ENCODE measurements at places on chromosomes 2 and 18.

DNA sequence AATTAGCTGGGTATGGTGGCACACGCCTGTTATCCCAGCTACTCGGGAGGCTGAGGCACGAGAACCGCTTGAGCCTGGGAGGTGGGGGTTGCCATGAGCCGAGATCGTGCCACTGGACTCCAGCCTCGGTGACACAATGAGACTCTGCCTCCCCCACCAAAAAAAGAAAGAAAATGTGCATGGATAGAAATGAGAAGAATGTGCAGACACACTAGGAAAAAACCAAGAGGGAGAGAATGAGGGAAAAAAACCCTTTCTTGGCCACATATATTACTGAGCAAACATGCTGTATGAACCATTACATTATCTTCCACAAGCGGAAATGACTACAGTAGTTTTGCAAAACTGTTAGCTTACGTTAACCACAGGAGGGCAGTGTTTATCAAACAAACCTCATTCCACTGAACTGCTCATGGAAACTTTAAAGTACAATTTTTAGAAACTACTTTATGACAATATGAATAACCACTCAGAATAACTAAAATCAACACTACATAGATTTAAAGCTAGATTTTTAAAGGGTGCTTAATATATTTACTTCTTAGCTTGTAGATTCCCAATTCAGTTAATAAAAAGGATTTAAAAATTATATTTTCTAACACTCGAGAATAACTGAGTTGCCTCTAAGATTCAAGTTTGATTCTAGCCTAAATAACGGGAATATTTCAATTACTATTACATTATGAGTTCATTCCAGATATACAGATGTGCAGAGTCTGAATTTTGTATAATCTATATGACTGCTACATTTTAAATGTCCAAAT, 26.4 kb downstream of the ASXL2 start:
- peak; percentile 35 for DNase-seq

DNA sequence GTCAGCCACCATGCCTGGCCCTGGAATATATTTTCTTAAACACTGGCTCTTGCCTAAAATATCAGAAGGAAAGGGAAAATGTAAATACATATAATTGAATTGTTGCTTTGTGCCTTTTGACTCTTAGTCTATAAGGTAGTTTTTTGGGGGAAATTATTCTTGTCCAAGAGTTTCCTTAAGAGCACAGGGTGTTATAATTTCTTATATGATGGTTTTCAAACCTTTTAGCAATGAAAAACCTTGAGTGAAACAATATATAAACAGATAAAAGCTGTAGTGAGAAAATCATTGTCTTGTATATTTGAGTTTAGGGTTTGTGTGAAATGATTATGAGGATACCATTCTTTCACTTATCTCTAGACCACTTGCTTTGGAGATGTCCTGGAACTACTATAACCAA, 40.2 kb downstream of the DDX1 start:
- no peak for DNase-seq

GRCh38 chr2:26623541-26624495, 17.3 kb downstream of the CIB4 start:
- DNase-seq = no peak

- no peak for DNase-seq
Observed at GRCh38 chr18:48790226-48790863, 160.4 kb downstream of the SMAD7 start.

DNA sequence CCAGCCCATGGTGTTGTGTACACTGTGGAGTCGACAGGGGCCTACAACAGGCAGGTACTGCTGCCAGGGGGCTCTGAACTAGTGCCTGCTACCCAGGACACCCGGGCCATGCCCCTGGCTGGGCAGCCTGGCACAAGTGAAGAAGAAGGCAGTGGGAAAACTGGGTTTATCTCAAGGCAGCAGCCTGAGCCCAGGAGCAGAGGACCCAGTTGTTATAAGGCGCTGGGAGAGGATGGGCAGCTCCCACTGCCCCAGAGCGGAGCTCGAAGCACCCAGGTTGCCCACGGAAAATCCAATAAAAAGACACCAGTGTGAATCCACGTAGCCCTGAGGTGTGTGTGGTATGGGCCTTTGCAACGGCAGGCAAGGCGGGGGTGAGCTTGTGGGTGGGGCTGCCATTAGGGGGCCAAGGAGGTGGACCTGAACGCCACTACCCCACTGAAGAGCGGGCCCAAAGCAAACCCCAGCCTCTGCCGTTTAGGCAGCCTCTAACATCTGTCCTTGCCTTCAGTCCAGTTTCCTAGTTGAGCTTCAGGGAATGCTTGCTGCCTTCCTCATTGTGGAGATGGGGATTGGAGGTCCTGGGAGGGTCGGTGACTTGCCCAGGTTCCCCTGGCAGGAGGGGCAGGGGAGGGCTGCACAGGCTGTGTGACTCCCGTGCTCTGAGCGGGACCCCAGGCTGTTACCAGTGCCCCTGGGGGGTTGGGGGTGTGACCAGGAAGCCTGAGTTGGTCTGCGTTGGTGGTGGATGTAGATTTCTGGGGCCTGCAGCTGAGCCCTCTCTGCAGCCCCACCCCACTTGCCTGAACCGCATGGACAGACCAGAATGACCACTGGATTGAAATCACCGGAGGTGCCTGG, 16.0 kb downstream of the ARID5A start:
- DNase-seq = no peak

GRCh38 chr2:8002765-8003393, 679.0 kb upstream of the ID2 start:
- peak; percentile 24 for DNase-seq

DNA sequence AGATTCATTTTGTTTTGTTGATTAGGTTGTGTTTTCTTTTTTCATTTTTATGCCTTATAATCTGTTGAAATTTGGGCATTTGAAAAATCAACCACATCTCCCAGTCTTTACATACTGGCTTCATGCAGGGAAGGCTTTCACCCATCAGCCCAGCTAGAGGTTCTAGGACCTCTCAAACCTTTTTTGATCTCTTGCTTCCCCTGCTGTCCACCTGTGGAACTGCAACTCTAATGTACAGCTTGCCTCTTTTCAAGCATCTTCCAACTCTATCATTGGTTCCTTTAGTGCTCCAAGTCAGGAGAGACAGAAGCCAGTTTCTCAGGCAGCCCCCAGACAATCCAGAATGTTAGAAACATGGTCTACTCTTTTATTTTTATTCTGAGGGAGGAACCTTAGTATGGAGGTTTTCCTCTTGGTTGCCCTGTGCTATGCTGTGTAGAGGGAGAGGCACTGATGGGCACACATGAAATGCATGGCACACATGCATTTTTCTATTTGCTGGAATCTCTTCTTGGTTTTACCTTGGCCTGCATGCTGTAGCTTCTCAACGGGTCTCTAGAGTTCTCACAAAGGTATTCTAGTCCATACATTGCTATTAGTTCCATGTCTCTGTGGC, 107.2 kb upstream of the L3MBTL4 start:
- no peak for DNase-seq

- DNase-seq = no peak
Observed at GRCh38 chr2:221527776-221528309, 44.3 kb downstream of the EPHA4 start.

DNA sequence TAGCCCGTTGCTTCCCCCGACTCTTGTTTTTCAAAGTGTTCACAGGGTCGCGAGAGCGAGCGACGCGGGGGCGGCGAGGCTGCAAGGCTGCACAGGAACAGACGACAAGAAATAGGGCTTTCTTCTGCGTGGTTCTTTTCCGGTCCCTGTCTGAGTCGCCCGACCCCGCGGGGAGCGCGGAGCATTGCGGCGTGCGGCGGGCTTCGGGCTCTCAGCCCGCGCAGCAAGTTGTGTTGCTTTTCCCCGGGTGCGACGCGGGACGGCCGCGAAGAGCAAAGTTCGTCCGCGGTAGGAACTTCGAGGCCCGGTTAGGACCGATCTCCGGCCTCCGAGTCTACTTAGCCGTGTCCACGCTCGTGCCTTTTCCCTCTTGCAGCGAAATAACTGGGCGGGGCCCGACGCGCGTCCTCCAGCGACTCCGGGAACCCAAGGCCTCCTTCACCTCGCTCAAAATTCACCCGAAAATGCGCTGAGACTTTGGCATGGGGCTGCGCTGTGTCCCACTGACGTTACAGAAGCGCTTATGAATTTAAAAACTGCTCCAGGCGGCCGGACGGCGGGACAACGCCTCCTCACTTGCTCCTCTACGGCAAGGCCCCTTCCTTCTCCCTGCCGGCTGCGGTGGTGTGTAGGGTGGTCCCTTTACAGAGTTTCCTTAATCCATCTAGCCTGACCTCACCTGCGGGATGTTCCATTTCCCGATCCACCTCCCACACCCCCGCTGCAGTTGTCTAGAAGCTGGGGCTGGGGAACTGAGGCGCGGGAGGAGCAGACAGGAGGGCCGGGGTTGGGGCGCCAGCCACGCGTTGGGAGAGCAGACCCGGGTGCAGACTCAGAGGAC, 1.5 kb upstream of the BCL2L11 start:
- DNase-seq = peak; percentile 40

- no peak for DNase-seq
Observed at GRCh38 chr18:76497021-76497420, 2.0 kb upstream of the ZNF516 start.

DNA sequence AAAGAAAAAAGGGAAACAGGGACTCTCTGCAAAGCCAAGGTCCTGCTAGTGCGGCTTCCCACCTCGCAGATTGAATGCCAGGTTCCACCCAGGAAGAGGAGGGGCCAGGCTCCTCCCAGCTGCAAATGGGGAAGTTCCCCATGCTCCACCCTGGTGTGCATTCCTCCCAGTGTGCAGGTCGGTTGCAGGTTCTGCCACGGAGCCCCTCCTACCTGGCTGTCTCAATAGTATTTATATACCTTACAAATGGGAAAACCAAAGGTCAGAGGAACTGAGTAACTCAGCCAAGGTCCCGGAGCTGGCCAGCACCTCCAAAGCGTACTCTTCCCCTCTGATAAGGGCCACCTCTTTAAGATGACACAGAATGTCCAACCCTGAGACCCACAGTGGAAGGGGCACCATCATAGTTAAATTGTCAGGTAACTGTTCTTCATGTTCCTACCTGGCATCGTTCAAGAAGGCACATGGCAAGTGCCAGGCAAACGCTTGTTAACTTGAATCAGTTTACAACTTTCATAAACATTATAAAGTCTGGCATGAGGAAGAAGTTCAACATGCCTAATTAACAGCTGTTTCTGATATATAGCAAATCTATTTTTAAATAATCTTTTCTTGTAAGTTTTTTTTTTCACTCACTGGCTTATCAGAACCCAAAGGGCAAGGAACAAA, 35.5 kb downstream of the POU3F3 start:
- DNase-seq = no peak

DNA sequence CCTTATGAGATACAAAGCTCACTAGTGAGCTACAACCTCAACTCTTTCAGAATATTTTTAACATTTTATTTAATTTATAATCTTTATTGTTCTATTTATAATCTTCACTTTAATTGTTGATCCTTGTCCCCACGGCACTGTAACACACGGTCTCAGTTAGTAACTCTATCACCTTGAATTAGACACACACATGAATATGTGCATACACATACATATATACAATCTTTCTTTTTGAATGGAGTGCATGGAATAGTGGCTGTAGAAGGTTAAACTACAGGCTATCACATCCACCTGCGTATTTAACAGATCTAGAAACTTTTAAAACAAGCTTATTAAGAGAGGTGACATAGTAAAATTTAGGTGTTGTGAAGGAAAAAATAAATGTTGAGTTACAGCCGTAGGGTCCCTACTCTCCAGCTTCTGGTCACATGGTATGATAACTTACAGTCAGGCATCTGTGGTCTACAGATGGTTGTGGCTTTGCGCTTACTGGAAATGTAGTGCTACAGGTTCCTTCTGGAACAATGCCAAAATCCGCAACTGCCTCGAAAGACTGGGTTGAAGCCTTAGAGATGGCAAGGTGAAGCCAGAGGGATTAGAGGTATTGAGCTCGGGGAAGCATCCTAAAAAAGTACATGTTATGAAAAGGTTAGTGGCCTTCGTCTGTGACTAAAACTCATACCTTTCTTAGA, 1324.1 kb upstream of the SLC39A10 start:
- no peak for DNase-seq

DNA sequence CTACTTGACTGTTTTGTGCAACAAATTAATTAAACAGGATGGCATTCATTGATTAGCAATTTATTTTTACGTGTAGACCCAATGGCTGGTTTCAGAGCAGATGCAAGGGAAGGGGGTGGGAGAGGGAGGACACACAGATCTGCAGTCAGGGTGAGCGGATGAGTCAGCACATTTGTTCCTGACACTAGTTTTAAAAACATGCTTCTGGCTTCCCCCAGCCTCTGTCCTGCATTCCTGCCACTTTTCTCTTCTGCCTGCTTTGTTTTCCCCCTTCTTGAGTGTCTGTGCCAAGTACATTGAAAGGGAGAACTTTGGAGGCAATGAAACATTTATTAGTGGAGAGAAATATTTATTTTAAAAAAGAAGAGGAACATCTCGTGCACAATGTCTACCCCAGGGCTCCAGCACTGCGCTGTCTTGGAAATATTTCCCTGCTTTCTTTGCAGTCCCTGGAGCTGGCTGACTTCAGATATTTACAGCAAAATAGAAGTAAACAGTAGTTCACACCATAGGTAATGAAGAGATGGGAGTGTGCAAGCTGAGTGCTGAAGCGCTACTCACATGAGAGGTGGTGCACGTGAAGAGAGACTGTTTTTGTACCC, 52.2 kb downstream of the NRP2 start:
- DNase-seq = no peak

All from GM06990 (cell line).